ENCODE measurements at places on chromosomes 12 and 14.
A peak's percentile ranks its signal among the peaks of the same experiment; 100 is the strongest.

- no peak for DNase-seq
These were observed 8.0 kb upstream of the ITGA5 start for GRCh38 chr12:54427106-54427505.

DNA sequence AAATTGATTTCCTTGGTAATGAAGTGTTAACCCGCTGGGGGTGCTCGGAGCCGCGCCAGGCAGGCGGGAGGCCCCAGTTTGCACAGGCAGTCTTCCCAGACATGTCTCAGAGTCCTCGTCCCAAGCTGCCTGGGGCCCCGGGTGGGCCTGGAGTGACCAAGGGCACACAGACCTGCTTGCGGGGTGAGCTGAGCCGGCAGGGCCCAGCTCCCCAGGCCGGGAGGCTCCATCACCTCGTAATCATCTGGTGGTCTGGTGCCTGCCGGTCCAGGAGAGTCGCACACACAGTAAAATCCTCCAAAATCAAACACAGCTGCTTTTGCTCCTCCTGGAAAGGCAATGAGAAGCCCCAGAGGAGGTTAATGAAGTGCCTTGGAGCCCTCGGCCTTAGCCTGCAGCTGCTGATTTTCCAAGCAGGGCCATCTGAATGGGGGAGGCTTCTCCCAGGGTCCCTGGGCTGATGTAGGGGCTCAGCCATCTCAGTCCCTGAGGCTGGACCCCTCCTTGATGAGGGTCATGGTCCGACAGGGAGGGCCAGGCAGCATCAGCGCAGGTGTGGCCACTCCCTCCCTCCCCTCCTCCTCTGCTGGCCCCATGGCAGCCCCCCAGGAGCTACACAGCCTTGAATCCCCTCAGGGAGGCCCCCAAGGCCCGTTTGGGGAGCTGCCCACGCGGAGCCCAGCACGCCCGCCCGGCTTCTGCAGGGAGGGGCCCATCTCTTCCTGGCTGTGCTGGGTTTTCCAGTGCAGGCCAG is 39.4 kb upstream of the FBRSL1 start:
- no peak for DNase-seq

DNA sequence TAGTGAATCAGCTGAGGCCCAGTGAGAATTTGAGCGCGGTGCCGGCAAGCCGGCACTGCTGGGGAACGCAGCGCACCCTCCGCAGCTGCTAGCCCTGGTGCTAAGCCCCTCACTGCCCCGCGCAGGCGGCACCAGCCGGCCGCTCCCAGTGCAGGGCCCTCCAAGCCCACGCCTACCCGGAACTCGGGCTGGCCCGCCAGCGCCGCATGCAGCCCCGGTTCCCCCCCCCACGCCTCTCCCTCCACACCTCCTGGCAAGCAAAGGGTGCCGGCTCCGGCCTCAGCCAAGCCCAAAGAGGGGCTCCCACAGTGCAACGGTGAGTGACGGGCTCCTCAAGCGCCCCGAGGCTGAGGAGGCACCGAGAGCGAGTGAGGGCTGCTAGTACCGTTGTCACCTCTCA is 54.5 kb upstream of the VASH1 start:
- no peak for DNase-seq

GRCh38 chr12:44847888-44848702 is 28.0 kb downstream of the NELL2 start:
- DNase-seq, result no peak

- DNase-seq, result no peak
These were observed 106.1 kb upstream of the PLXNC1 start for GRCh38 chr12:94042321-94042720.

DNA sequence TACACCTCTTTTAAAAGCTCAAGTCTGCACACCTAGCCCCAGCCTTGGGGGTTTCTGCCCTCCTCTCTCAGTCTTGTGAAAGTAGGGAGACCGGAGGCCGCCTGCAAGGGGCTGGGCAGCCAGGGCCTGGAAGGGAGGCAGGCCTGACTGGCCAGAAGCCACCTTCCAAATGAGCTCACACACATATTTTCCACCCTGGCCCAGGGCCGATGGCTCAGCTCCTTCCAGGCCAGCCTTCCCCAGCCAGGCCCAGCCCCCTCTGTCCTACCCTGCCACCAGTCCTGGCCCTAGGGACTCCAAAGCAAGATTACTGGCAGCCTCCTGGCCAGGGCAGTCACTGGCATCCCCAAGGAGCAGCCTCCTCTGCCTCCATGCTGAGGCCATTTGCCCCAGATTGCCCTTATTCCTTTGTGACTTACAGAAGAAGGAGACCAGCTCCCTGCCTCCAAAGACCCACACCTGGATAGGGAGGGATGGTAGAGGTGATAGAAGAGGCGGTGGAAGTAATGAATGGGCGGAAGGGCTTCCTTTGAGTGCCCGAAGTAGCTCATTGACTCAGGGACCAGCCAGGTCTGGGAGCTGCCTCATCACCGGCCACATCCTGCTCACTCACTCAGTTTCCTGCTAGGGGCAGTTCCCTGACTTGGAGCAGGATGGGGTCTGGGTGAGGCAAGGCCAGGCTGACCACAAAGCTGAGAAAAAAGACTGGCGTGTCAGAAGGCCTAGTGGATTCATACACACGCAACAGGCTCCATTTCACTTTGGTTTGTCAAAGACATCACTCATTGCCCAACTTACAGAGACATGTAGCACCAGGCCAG is 14.8 kb downstream of the MMP14 start:
- DNase-seq, result peak; percentile 99

- DNase-seq, result peak; percentile 6
These were observed 54.6 kb upstream of the CCDC175 start for GRCh38 chr14:59631237-59631636.

Data from mammary epithelial cell (primary cell).